Activated T-helper 1 cell treated with anti-CD3 and anti-CD28 coated beads, Interleukin-2, amount 50 U/mL, for 16 hours (primary cell): ENCODE measurements at places on chromosomes 16 and 17.

DNA sequence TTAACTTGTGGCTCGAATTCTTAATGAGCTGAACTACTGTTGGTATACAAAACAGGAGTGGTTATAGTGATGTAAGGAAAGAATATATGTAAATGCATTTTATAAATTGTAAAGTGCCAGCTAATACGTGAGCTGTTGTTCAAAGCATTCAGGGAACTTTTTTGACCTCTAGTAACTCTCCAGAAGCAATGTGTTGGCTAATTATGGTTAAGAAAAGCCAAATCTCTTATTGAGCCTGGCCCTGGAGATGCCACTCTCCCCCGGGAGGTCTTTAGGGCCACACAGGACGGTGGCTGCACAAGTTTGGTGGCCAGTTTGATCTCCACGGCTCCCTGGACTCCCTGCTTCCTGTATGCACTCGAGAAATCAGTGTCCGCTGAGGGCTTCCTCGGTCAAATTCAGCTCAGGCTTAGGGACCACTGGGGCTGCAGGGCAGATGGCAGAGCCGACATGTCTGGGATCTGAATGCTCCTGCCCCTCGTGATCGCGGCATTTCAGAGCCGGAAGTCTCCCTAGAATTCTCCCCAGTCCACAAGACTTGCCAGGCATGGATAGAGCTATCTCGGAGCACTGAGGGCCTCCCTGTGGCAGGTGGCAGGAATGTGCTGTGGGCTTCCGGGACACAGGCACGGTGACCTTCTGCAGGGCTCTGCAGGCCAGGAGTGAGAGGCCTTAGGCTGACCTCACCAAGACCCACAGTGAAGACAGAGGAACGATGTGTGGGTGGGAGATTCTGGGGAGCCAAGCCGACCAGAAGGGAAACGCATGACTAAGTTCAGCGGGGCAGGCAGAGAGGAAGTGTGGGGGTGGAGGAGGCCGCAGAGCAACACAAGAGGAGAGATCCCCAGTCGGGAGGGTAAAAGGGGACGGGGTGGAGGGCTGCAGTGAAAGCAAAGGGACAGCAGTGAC, 18.6 kb upstream of the PITPNM3 start:
- DNase-seq = no peak

DNA sequence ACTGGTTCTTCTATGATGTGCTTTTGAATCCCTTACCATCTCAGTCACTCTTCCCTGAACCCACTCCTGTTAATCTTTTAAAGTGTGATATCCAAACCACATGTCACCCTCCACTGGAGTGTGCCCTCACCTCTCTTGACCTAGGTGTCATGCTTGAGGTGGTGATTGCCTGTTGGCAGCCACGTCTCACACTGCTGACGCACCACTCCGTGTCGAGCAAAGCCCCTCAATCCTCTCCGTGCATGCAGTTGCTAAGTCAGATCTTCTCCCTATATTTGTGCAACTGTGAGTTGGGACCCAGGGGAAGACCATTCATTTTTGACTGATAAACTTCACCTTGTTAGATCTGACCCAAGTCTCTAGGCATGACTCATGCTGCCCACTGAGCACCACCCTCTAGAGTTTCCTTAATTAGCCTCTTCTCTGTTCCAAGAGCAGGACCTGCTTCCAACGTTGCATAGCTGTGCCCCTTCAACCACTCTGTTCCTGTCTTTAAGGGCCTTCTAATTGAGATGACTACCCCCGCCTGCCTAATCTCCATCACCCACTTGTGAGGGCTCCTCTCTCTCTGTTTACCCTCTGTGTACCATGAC, 2.7 kb downstream of the MYH13 start:
- DNase-seq = no peak

- DNase-seq = no peak
These were observed at the start of gene SLC38A8 for GRCh38 chr16:84042308-84042878. TSS of gene SLC38A8 (minus strand) at chr16:84042795. CDS start at chr16:84042157, 638 bp downstream.

DNA sequence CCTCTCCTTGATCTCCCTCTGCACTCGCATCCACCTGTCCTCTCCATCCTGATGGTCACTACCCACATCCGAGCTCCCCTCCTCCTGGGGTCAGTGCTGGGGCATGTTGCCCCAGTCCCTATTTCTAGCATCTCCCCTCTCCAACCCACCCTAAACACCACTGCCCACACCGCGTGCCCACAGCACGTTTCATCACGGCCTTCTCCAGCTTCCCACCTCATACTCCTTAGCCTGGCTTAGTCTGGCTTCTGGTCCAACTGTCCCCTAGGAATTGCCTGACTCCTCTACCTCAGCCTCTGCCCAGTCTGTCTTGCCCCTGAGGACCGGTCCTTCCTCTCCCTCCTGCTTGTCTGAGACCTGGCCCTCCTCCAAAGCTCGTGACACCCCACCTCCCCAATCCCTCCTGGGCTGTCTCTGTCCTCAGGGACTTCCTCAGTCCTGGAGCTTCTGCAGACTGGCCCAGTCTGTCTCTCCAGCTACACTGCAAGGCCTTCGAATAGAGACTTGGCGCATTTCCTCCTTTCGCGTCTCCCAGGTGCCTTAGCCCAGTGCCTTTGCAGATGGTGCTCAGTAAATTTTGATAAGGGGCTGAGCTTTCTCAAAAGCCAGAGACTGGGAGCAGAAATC, 4.9 kb downstream of the ALOX15 start:
- DNase-seq = no peak

DNA sequence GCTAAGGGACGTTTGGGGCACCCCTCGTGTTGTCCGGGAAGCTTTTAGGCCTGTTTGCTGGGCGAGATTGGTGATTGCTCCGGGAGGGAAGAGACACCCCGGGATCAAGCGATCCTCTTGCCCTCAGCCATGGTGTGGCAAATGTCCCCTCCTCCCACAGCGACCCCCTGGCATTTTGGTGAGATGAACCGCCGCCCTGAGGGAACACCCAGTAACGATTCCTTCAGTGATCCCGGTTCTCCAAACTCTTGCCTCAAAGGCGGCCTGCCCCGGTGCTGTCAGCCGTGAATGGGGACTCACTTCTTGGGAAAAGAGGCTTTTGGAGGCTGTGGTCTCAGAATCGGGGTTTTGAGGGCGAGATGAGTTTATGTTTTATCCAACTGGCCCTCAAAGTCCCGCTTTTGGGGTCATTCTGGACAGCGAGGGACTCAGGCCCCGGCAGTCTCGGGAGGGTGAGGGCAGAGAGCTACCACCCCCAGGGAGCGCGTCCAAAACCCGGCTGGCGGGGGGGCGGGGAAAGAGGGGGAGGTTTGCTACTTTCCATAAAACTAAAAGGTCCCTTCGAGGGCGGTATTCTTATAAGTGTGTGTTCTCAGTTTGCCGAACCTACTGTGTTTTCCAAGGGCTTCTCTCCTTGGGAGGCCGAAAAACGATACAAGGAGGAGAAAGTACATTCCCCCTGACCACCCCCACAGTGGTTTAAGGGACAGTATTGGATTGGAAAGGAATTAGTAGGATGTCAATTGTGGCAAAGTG, 232.7 kb downstream of the MRTFB start:
- no peak for DNase-seq

DNA sequence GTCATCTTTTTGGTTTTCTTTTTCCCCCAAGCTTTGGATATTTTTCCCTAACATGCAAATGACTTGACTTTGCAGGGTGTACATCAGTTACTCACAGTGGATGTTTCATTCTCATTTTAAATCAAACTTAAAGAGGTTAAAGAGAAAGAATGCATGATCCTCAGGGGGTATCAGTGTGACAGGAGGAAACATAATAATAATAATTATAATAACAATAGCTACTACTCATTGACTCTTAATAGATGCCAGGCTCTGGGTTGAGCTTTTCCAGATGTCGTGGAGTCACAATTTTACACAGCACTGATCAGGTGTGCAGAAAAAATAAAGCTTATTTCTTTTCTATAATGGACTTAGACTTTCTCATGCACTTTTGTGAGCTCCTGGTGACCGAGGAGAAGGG, 157.2 kb upstream of the CACNG3 start:
- DNase-seq = no peak

GRCh38 chr17:76736349-76737081, 616 bp downstream of the SRSF2 start:
- peak; percentile 26 for DNase-seq

DNA sequence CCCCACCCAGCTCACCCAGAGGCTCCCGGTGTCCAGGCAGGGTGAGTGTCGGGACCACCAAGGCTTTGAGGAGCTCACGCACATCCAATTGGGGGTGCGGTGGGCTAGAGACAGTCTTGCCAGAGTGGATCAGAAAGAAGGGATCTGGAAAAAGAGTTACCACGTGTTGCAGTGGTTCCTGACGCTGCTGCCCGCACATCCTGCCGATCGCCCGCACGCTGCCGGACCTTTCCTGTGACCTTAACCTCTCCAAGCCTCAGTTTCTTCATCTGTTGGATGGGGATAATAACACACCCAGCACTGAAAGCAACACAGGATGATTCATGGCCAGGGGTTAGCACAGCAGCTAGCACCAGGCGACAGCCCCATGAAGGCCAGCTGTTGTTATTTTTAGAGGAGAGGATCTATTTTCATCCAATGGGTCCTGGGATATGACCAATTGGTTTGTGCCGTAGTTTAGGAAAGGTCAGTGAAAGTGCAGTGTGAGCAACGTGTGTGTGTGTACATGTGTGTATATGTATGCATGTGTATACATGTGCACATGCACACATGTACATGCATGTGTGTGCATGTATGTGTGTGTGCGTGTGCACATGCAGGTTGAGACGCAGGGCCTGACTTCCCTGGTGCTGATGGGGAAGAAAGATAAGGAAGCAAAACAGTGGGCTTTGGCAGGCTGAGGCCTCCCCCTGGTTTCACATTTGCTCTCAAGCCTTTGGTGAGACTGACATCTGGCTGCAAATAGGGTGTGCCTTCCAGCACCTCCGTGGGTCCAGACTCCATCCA, 2.5 kb downstream of the ITGAX start:
- DNase-seq = no peak

DNA sequence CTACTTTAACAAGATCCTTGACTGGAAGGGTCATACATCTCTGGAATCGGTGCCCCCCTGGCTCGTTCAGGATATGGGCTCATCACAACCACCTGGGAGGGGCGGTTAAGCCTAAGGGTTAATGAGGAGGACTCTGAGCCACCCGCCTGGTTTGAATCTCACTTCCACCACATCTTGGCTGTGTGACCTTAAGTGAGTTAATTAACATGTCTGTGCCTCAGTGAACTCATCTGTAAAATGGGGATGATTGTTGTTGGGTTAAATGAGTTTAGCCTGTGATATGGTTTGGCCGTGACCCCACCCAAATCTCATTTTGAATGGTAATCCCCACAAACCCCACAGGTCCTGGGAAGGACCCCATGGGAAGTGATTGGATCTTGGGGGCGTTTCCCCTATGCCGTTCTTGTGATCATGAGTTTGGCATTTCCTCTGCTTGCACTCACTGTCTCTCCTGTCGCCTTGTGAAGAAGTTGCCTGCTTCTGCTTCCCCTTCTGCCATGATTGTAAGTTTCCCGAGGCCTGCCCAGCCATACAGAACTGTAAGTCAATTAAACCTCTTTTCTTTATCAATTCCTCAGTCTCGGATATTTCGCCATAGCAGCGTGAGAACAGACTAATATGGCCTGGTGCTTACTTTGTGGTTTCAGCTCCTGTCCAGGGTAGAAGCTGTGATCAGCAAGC, 214.0 kb upstream of the CIBAR2 start:
- DNase-seq = no peak

- no peak for DNase-seq
These were observed 57.4 kb downstream of the SHISA6 start for GRCh38 chr17:11298401-11298800.

DNA sequence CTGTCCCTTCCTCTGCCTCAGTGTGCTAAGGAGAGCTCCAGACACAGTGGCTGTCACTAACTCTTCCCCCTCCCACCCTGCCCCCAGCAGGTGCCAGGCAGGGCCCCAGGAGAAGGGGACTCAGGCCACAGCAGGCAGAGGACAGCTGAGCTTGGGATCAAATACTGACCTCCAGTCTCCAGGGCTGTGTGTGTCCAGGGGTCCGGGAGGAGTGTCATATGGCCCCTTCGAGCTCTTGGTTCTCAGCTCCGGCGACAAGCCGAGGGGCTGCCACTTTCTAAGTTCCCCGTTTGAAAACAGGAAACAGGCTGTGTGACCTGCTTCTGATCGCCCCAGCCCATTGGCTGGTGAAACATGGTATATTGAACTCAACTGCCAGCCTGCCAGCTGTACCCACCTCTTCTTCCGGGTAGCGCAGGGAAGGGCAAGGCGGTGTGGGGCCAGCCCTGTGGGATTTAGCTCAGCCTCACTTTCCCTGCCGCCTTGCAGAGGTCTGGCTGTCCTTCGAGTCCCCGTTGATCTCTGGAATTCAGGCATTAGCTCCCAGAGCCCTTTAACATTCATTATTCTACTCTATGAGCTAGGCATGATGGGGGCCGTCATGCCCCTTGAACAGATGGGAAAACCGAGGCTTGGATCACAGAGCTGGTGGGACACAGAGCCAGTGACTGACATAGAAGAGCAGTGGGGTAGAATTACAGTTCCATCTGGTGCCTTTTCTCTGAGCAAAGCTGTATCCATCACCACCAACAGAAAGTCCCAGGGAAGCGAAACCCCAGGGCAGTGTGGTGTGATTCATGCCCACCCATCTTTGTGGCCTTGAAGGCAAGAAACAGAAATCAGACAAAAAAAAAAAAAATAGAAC, at the start of gene SNX20:
Gene SNX20, minus strand, starts transcription at position 292 of the 865 bp plus-strand sequence. CDS start 3,786 bp downstream, outside the sequence.
- peak; percentile 45 for DNase-seq

DNA sequence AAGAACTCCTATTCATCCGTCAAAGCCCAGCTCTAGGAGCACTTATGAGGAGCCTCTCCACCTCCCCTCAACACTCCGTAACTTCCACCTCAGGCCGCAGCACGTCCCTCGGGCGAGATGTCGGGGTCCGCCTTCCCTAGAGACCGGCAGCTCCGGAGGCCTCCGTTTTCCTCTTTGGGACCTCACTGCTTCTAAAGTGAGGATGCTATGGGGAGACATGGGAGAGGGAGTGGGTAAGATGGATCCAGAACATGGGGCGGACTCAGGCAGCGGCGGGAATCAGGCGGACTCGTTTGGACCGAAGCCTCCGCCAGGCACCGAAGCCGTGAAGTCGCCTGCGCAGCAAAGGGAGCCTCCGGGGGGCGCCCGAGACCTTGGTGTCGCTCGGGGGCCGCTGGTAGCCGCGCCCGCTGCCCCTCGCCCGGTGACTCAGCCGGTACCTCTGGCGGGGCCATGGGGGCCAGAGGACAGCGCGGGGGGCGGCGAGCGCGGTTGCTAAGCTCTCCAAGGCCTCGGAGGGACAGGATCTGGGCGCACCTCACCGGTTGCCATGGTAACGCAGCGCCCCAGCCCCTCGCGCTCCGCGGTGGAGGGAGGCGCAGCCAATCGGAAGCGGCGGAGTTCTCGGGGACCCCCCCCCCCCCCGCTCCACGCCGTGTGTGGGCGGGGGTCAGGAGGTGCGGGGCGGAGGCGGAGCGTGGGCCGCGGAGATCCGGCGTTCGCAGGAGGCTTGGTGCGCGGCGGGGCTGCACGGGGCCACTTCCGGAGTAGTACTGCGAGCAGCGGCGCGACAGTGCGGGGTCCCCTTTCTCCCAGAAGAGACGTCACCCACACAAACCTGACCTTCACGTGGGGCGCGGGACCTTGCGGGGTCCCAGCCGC, 1.3 kb upstream of the HIC1 start:
- DNase-seq = peak; percentile 67

GRCh38 chr17:64388961-64389565, 1.6 kb downstream of the PECAM1 start:
- no peak for DNase-seq

DNA sequence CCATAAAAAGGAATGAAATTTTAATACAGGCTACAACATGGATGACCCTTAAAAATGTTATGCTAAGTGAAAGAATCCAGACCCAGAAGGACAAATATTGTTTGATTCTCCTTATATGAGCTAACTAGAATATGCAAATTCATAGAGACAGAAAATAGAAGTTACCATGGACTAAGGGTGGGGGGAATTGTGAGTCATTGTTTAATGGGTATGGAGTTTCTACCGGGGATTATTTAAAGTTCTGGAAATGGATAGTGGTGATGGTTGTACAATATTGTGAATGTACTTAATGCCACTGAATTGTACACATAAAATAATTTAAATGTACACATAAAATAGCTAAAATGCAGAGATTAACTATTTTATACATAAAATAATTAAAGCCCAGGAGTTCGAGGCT, 9.2 kb upstream of the MYO18A start:
- no peak for DNase-seq
